ENCODE measurements at places on chromosomes 12 and 14.

- DNase-seq = no peak
These were observed 436.9 kb downstream of the RMST start for GRCh38 chr12:97899529-97899928.

DNA sequence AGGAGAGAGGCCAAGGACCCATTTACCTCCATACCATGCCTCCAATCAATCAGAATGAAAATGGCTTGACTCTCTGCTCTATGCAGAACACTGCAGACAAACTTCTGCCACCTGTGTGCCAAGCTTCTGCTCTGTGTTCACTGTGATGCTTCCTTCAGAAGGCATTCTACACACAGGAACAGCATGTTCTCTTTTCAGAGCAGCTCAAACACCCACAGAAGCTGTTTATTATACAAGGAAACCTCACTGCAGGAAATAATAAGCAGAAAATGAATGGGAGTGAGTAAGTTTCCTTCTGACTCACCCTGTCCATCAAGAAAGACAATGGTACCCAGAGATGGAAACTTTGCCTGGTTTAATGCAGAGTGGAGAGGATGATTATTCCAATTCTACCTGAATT, 2.4 kb upstream of the ESR2 start:
- no peak for DNase-seq

GRCh38 chr14:104436047-104436591, 143.4 kb upstream of the C14orf180 start:
- no peak for DNase-seq

- DNase-seq = peak; percentile 64
These were observed 26.8 kb downstream of the TMEM63C start for GRCh38 chr14:77208291-77208978.

GRCh38 chr12:19130224-19131024, 891 bp downstream of the PLEKHA5 start:
- DNase-seq = no peak

Measured in NCI-H1417 treated with DMSO at 0.1 percent for 48 hours (cell line).